Type B pancreatic cell (in vitro differentiated cells): ENCODE measurements at places on chromosomes 3 and 15. TPM values are rescaled to one million over a fixed set of nuclear protein-coding genes. Genes with fewer than 3 reads are reported as not detected.

DNA sequence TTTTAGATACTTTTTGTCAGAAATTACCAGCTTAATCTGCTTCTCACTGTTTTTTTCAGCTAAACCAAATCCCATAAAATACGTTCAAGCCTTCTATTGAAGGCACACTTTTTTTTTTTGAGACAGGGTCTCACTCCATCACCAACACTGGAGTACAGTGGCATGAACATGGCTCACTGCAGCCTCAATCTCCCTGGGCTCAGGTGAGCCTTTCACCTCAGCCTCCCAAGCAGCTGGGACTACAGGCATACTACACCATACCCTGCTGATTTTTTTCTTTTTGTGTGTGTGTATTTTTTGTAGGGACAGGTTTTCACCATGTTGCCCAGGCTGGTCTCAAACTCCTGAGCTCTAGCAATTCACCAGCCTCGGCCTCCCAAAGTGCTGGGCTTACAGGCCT is 3.7 kb downstream of the RAF1 start:
- H3K36me3 ChIP-seq, result peaks cover 16% of the 10 kb centered on the region
- no peak for DNase-seq
- peak overlapping the region; percentile 68 for H3K27ac ChIP-seq
- peaks cover 38% of the 10 kb centered on the region for H3K4me1 ChIP-seq
- peak overlapping the region; percentile 60 for H3K4me3 ChIP-seq

GRCh38 chr15:69666921-69667811 is 214.5 kb downstream of the RPLP1 start:
- H3K27me3 ChIP-seq, result peaks cover 35% of the 10 kb centered on the region
- H3K36me3 ChIP-seq, result no peaks in the 10 kb centered on the region
- H3K27ac ChIP-seq, result no peak overlapping the region
- H3K4me3 ChIP-seq, result no peak overlapping the region
- DNase-seq, result no peak
- peaks cover 29% of the 10 kb centered on the region for H3K4me1 ChIP-seq

Gene KPNA1
- total RNA-seq, result 63.9 and 67.7 TPM in 2 replicates

DNA sequence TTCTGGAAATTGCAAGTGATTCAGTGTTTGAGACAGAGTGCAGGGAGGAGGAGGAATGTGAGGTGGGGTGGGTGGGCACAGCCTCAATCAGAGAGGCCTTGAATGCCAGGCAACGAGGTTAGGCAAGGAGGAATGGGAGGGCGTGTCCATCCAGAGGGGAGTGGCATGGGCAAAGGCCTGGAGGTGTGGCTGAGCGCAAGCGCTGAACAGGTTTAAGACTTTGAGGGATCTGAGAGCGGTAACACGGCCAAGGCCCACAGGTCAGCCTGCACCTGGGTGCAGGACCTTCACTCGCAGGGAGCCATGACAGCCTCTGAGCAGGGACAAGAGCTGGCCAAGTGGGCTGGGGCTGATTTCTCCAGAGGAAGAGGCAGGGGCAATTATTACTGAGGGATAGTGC is 125.9 kb downstream of the TPRA1 start:
- no peak overlapping the region for H3K4me3 ChIP-seq
- peaks cover 48% of the 10 kb centered on the region for H3K27me3 ChIP-seq
- H3K27ac ChIP-seq, result no peak overlapping the region

Gene MST1R
- 3.0 and 5.3 TPM in 2 replicates for total RNA-seq

GRCh38 chr15:71822890-71823630 is 12.7 kb downstream of the NR2E3 start:
- H3K27ac ChIP-seq, result no peak overlapping the region
- no peak overlapping the region for H3K4me3 ChIP-seq
- H3K4me1 ChIP-seq, result peaks cover 6% of the 10 kb centered on the region

DNA sequence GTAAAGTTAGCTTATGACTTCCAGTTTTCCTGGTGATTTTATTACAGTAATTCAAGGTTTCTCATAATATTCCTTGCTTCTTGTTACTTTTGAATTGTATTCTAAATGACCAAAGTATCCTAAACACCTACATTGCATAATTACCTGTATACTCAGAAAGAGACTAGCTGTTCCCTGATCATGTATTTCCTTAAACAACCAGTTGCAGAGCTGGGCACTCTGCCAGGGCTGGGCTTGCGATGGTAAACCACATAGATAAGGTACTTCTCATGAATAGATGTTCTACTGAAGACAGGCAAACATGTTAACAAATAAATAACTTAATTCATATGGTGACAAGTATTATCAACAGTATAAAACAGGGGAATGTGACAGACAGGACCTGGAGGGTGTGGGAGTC is 142.3 kb upstream of the WNT5A start:
- H3K27ac ChIP-seq, result no peak overlapping the region
- peaks cover 21% of the 10 kb centered on the region for H3K4me1 ChIP-seq
- DNase-seq, result no peak
- H3K36me3 ChIP-seq, result no peaks in the 10 kb centered on the region
- H3K27me3 ChIP-seq, result peaks cover 33% of the 10 kb centered on the region

Gene MOBP
- total RNA-seq, result not detected in 2 replicates

DNA sequence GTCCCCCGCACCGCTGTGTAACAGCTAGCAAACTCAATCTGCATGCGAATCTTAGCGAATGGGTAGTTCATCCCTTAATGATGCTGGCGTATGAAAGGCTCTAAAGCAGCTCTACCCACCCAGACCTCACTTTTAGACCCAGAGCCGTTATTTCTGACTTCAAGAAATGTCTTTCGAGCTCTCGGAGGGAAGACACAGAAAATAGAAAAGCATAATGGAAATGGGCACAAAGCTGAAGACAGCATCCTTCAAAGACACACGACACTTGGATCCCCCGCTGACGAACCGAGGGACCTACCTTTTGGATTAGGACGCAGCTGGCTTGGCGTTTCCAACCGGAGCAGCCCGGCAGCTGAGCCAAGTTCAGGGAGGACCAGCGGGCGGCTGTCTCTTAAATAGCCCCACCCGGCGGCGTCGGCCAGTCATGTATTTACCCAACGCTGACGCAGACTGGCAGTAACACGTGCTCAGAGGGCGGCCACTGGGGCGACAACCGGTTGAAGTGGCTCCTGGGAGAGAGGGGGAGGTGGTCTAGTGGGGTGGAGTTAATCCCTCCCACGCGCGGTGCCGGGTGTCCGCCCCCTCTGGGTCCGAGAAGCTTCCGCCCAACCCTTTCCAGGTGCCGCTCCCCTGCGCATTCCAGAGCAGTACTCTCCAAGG is 1.5 kb downstream of the CCK start:
- H3K36me3 ChIP-seq, result no peaks in the 10 kb centered on the region
- DNase-seq, result no peak
- H3K4me3 ChIP-seq, result no peak overlapping the region

Gene PIK3CB
- total RNA-seq, result 14.8 and 16.7 TPM in 2 replicates

Gene SPATA12
- not detected in 2 replicates for total RNA-seq

- no peak for DNase-seq
- H3K27me3 ChIP-seq, result no peaks in the 10 kb centered on the region
- peak overlapping the region; percentile 63 for H3K27ac ChIP-seq
- H3K4me3 ChIP-seq, result peak overlapping the region; percentile 71
- H3K36me3 ChIP-seq, result peaks cover 9% of the 10 kb centered on the region
- H3K4me1 ChIP-seq, result peaks cover 23% of the 10 kb centered on the region
These were observed 3.6 kb downstream of the FYTTD1 start for GRCh38 chr3:197753263-197753662.

Gene KY
- total RNA-seq, result 0.43 and 0.58 TPM in 2 replicates

- no peak for DNase-seq
- H3K4me3 ChIP-seq, result no peak overlapping the region
- H3K27me3 ChIP-seq, result no peaks in the 10 kb centered on the region
- no peaks in the 10 kb centered on the region for H3K36me3 ChIP-seq
- no peak overlapping the region for H3K27ac ChIP-seq
- H3K4me1 ChIP-seq, result no peaks in the 10 kb centered on the region
These were observed 13.8 kb downstream of the CLDN18 start for GRCh38 chr3:138023754-138024153.
